Progenitor cell of endocrine pancreas (in vitro differentiated cells): ENCODE measurements at places on chromosomes 1 and 21. TPM values are rescaled to one million over a fixed set of nuclear protein-coding genes. Genes with fewer than 3 reads are reported as not detected.
A peak's percentile ranks its signal among the peaks of the same experiment; 100 is the strongest.

GRCh38 chr1:4590756-4591155 lies 63.7 kb upstream of the AJAP1 start:
- no peak overlapping the region for H3K4me3 ChIP-seq
- H3K36me3 ChIP-seq = no peaks in the 10 kb centered on the region
- no peak overlapping the region for H3K27ac ChIP-seq
- H3K27me3 ChIP-seq = peaks cover 18% of the 10 kb centered on the region
- H3K4me1 ChIP-seq = no peaks in the 10 kb centered on the region
- no peak for DNase-seq

- peaks cover 1% of the 10 kb centered on the region for H3K36me3 ChIP-seq
- H3K4me3 ChIP-seq = no peak overlapping the region
- H3K27me3 ChIP-seq = peaks cover 17% of the 10 kb centered on the region
- no peak for DNase-seq
- peaks cover 22% of the 10 kb centered on the region for H3K4me1 ChIP-seq
Measured at GRCh38 chr1:245645894-245646293, 491.1 kb downstream of the KIF26B start.

DNA sequence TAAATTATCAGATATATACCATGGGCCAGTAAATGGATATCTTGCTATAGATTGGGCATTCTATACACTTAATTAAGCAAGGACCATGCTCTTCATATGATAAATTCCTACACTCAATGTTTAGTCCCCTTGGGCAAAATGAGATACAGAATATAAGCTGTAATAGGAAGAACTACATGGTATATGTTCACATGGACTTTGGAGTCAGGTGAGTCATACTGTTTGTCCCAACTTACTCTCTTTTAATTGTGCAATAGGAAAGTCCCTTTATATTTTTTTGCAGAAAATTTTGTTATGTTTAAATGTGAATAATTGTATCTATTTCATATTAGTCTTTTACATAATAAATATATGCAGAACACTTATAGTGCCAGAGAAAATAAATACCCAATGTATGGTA lies 820.2 kb upstream of the ADAMTS5 start:
- no peak overlapping the region for H3K27ac ChIP-seq
- H3K4me1 ChIP-seq = no peaks in the 10 kb centered on the region
- H3K4me3 ChIP-seq = no peak overlapping the region
- H3K36me3 ChIP-seq = no peaks in the 10 kb centered on the region
- DNase-seq = no peak
- H3K27me3 ChIP-seq = no peaks in the 10 kb centered on the region

DNA sequence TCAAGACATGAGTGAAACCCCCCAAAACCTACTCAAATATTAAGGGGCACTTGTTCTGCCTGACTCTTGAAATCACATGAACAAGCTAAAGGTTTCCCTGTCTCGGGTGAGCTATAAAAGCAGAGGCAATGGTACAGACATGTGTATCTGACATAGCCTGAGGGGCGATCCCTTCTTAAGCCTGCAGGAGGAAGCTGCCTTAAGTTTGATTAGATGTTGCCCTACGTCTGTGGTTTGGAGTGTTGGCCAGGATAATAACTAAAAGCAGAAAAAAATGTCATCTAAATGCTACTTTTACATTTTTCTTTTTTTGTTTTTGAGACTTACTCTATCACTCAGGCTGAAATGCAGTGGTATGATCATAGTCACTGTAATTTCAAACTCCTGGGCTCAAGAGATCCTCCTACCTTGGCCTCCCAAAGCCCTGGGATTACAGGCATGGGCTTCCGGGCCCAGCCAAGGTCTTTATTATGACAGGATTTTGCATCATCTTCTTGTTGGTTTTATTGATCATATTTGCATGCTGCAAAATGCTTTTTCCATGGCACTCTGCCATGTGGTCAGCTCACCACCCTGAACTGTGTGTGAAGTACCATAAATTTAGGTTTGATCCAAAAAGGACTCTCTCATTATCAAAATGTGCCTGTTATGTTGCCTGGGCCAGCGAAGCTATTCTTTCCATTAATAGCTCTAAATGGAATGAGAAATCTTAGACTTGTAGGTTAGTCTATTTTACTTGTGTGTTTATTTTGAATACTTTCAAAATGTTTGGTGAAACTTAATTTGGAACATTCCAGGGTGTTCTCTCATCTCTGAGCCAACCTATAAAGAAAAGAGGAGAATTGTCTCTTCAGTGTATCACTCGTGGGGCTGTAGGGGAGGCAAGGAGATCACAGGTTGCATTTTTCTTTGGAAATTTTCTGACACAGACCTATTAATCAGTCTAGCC lies 15.0 kb upstream of the HMGN1 start:
- H3K36me3 ChIP-seq = no peaks in the 10 kb centered on the region
- no peak for DNase-seq
- no peaks in the 10 kb centered on the region for H3K4me1 ChIP-seq
- peaks cover 2% of the 10 kb centered on the region for H3K27me3 ChIP-seq
- H3K27ac ChIP-seq = no peak overlapping the region
- H3K4me3 ChIP-seq = no peak overlapping the region

DNA sequence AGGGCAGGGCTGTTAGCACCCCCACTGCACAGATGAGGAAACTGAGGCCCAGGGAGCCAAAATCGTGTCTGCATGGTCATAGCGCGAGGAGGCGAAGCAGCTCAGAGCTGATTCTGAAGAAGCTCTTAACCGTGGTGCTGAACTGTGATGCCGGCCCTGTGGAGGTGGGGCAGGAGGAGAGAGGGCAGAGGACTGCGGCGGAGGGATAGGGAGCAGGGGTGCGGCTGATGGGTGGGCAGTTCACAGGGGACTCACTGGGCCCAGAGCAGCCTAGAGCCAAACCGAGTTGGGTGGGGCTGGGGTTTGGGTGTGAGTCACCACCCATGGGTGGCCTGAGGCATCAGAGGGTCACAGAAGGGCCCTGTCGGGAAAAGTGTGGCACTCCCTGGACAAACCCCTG lies 74.7 kb downstream of the RAP1GAP start:
- H3K36me3 ChIP-seq = no peaks in the 10 kb centered on the region
- DNase-seq = no peak
- H3K4me1 ChIP-seq = no peaks in the 10 kb centered on the region
- H3K27me3 ChIP-seq = peaks cover 8% of the 10 kb centered on the region
- H3K4me3 ChIP-seq = no peak overlapping the region

DNA sequence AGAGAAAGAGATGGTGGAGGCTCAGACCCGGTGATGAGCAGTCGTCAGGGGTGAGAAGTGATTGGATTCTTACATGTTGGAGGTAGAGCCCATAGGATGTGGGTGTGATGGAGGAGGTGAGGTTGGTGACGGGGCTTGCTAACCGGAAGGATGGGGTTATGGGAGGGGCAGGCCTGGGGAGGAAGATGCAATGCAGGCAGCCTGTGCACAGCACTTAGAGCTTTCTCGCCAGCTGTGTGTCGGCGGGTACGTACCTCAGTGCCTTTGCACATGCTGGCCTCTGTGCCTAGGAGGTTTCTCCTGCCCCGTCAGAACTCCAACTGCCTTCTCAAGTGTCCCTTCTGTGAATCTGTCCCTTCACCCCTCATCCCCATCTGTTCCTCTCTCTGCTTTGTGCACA lies 2.9 kb upstream of the BSND start:
- peaks cover 10% of the 10 kb centered on the region for H3K4me1 ChIP-seq
- peaks cover 67% of the 10 kb centered on the region for H3K27me3 ChIP-seq
- no peak for DNase-seq

DNA sequence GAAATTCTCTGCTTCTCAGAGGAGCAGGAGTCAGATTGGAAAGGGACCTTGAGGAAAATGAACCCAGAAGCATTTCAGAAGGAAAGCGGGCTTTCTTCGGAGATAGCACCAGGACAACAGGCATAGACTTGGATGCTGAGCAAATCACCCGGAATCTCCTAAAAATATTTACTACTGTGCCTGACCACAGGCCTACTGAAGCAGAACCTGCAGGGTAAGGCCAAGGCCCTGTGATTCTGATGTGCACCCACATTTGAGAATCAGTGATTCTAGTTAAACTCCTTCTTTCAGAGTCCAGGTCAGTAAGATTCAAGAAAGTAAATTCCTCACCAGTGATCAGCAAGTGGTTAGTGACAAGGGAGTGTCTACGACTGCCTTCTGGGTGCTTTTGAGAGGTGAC lies 307.3 kb upstream of the DUSP10 start:
- DNase-seq = no peak
- H3K36me3 ChIP-seq = no peaks in the 10 kb centered on the region
- H3K4me3 ChIP-seq = no peak overlapping the region
- H3K27ac ChIP-seq = no peak overlapping the region
- H3K27me3 ChIP-seq = no peaks in the 10 kb centered on the region

DNA sequence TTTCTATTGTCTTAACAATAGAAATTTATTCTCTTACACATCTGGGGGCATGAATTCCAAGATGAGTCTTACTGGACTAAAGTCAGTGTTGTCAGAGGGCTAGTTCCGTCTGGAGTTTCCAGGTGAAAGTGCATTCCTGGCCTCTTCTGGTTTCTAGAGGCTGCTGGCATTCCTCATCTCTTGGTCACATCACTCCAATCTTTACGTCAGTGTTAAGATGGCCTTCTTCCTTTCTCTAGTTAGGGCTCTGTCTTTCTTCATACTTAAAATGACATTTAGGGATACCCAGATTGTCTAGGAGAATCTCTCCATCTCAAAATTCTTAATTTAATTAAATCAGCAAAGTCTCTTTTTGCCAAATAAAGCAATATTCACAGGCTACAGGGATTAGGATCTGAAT lies 13.3 kb upstream of the PDC start:
- no peak overlapping the region for H3K27ac ChIP-seq
- H3K4me1 ChIP-seq = no peaks in the 10 kb centered on the region
- H3K4me3 ChIP-seq = no peak overlapping the region
- no peak for DNase-seq
- no peaks in the 10 kb centered on the region for H3K36me3 ChIP-seq

- H3K4me1 ChIP-seq = no peaks in the 10 kb centered on the region
- H3K4me3 ChIP-seq = no peak overlapping the region
- no peaks in the 10 kb centered on the region for H3K36me3 ChIP-seq
- H3K27me3 ChIP-seq = no peaks in the 10 kb centered on the region
- DNase-seq = no peak
- no peak overlapping the region for H3K27ac ChIP-seq
Measured at GRCh38 chr1:175237389-175237788, 44.8 kb upstream of the KIAA0040 start.

DNA sequence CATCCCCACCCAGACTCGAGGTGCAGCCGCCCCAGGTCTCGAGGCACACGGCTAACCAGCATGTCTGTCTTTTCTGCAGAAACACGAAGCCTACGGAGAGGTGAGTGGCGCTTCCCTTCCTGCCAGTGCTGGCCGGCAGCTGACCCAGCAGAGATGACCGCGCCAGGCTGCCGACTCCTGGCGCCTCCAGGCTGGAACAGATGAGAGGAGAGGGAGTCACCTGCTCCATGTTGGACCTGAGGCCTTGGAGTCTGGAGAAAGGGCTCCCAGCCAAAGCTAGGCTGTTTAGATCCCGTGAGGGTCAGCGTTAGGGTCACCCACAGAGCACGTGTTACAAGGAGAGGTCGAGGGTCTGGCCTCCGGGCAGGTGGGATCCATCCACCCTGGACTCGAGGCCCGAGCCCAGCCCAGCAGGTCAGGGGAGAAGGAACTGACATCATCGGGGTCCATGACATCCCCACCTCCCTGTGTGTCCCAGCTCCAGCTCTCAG lies 14.9 kb downstream of the COL6A2 start:
- no peak overlapping the region for H3K4me3 ChIP-seq
- peaks cover 3% of the 10 kb centered on the region for H3K36me3 ChIP-seq
- no peaks in the 10 kb centered on the region for H3K27me3 ChIP-seq
- H3K27ac ChIP-seq = no peak overlapping the region
- peak; percentile 6 for DNase-seq

GRCh38 chr1:53552146-53552861 lies 93.1 kb downstream of the DMRTB1 start:
- no peak overlapping the region for H3K27ac ChIP-seq
- H3K4me3 ChIP-seq = no peak overlapping the region
- peaks cover 11% of the 10 kb centered on the region for H3K27me3 ChIP-seq
- no peak for DNase-seq
- H3K4me1 ChIP-seq = no peaks in the 10 kb centered on the region
- H3K36me3 ChIP-seq = no peaks in the 10 kb centered on the region

DNA sequence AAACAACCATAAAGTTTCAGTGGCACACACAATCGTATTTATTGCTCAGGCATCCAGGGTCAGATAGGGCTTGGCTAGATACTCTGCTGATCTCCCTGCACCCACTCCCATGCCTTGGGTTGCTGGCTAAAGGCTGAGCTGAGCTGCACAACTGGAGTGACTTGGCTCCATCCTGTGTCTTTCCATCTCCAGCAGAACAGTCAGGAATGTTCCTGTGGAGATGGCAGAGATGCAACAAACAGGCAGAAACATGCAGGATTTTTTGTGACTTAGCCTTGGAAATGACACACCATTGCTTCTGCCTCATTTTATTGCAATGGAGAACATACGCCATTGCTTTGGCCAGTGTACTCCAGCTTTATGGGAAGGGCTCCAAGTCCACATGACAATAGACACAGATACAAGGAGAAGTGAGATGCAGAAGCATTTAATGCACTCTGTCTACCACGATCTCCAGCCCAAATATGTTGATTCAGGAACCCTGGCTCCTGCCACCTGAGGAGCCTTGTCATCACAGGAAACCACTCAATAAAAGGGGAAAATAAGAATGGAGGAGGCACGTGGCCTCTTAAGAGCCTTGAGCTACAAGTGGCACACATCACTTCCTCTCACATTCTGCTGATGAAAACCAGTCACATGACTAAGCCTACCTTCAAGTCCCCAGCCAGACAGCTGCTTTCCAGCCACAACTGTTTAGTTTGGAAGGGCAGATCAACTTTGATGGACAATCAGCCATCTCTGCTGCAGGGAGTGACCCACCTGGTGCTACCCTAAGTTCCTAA lies 10.1 kb upstream of the GUCA2B start:
- no peaks in the 10 kb centered on the region for H3K4me1 ChIP-seq
- H3K27ac ChIP-seq = no peak overlapping the region
- no peak overlapping the region for H3K4me3 ChIP-seq
- H3K36me3 ChIP-seq = no peaks in the 10 kb centered on the region
- no peak for DNase-seq

GRCh38 chr1:7898962-7899361 lies 41.7 kb downstream of the TNFRSF9 start:
- no peak overlapping the region for H3K4me3 ChIP-seq
- DNase-seq = no peak
- no peak overlapping the region for H3K27ac ChIP-seq
- H3K4me1 ChIP-seq = no peaks in the 10 kb centered on the region
- H3K36me3 ChIP-seq = no peaks in the 10 kb centered on the region

The TRIM17 gene
- total RNA-seq = 20.5 and 20.8 TPM in 2 replicates

The DMRTA2 gene
- total RNA-seq = 0.20 TPM in 1 of 2 replicates, not detected in the other

The NCF2 gene
- total RNA-seq = 0.67 and 1.7 TPM in 2 replicates

The KRTAP12-2 gene
- not detected in 2 replicates for total RNA-seq

The CLK2 gene
- 102 and 106 TPM in 2 replicates for total RNA-seq

The OSCP1 gene
- 18.2 and 21.0 TPM in 2 replicates for total RNA-seq
